ENCODE measurements at places on chromosomes 7 and 10.

DNA sequence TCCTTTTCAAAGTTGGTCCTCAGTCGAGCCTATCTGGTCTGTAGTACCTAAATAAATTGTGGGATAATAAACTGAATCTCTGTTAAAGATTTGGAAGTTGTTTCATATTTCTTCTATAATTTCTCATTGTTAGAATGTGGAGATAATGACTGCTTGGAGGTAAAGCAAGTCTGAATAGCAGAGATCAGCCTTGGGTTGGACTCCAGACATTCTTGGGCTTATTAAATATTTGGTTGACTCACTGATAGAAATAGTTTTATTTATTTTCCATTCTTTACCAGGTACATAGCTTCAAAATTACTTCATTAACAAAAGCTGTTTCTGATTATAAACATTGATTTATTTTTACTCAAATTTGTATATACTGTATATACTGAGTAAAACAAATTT lies 34.3 kb downstream of the TPST1 start:
- no peak for DNase-seq

- no peak for DNase-seq
These were observed 502.4 kb downstream of the GRID1 start for GRCh38 chr10:85864173-85864549.

- DNase-seq: no peak
These were observed 198.2 kb upstream of the GNAI1 start for GRCh38 chr7:79936281-79936983.

DNA sequence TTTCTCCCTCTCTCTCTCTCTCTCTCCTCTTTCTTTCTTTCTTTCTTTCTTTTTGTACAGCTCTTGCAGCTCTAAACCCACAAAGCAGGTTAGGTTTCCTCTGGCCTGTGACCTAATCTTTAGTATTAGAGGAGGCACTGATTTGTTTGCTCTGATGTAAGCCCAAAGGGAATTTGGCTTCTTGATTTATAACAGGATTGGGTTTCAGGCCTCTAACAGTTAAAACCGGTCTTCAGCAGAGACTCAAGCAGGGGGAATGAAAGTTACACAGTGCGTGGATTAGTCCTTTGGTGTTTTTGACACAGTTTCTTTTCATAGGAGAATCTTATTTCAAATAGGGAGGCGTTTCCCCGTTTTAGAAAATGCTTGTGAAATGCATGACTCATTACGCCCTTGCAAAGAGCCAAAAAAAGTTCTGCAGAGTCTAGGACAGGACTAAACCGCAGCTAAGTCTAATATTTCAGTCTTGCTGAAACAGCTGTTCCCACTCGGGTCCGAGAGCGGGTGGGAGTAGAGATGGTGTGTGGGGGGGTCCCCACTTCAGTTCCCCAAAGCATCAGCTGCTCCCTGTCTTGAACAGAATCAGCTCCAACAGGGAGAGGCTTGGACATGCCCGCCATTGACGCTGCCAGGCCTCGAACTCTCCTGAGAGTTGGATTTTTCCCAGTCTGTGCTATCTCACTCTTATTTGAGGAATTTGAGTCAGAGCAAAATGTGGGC lies 296.5 kb upstream of the PITRM1 start:
- no peak for DNase-seq
